ENCODE measurements at places on chromosomes 7 and 10.

GRCh38 chr10:112335111-112335867 is 38.6 kb upstream of the ACSL5 start:
- no peak for DNase-seq

DNA sequence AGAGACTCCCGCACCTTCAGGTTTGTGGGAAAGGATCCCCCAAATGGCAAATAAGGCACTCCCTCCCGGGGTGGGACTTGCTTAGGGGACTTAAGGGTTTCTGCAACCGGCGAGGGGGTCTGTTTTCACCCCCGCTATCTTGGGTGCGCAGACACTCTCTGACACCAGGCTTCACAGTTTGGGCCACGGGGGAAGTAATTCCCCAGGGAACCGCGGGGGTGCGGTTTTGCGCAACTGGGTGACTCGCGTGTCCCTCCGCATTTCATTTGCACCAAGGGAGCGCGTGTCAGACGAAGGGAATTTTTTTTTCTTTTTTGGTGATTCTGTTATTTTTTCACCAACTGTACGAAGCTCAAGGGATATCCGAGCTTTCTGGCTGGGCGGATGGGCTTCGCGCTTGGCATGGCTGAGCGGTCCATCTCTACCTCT is 1.7 kb downstream of the GRM8 start:
- no peak for DNase-seq

GRCh38 chr7:17944720-17945119 is 4.4 kb upstream of the SNX13 start:
- no peak for DNase-seq

- peak; percentile 96 for DNase-seq
Observed at GRCh38 chr7:70317356-70317755, 719.1 kb downstream of the AUTS2 start.

GRCh38 chr10:97796651-97797050 is 24.9 kb upstream of the SFRP5 start:
- no peak for DNase-seq

DNA sequence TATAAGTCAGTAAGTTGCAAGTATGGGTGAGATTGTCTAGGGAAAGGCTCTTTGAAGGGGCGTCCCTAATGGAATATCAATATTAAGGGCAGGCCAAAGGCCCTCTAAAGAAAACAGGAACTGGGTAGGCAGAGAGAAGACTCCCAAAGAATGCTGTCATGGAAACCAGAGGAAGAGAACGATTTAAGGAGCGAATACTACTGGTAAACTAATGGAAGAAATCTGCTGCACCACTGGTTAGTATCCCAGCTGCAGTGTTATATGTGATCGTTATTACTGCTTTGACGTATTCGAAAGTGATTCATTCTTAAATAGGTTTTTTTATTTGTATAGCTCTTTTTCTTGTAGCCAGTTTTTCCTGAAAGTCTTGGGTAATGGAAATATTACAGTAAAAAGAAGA is 1.3 kb downstream of the CASP2 start:
- DNase-seq: no peak

GRCh38 chr7:81973117-81973516 is 203.3 kb upstream of the HGF start:
- peak; percentile 55 for DNase-seq

All from bronchial epithelial cell (primary cell).